Amygdala (tissue), 56 donors: ENCODE measurements at places on chromosomes 2 and 18.

- no peak for DNase-seq
Observed at GRCh38 chr2:194314042-194314441, 1343.0 kb upstream of the SLC39A10 start.

- peak; percentile 27 for DNase-seq
Observed at GRCh38 chr2:98912221-98912851, 23.7 kb downstream of the CRACDL start.

- no peak for DNase-seq
Observed at GRCh38 chr2:157258520-157259326, 1.2 kb downstream of the GALNT5 start.

DNA sequence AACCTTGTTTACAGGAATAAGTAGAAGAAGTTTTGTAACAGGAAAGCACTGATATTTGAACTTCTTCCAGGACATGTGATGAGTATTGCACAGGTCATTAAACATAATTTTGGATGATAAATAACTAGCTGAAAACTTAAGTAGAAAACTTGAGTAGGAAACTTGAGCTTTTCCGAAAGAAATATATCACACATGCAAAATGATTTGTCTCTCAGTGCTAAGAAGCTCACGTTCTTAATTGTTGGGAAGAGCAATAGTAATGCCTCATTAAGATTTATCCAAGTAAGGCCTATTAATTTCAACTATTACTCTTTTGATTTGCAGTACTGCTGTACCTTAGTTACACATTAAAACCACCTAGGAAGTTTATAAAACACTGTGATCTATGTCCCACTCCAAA lies 1921.9 kb upstream of the LRRTM1 start:
- no peak for DNase-seq

DNA sequence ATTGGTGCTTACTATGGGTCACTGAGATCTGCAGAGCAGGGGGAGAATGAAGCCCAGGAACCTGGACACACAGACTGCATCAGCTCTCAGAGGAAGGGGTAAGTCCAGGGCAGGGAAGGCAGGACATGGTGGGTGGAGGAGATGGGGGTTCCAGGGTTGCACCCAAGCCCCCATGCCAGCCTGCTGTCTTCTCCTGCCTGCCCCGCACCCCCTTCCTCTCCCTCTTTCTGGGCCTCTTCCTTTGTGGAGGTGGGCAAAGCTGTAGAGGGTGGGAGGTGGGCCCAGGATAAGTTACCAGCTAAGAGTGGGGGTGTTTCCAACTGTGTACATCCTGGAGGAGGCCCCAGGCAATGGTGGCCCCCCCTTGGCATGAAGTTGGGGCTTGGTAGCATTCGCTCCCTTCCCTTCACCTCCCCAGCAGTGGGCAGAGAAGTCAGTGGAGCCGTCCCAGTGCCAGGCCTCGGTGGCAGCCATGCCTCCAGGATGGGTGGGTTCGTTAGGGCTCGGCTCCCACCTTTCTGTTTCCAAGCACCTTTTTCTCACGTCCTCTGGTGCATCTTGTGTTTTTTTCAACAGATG lies 132.2 kb downstream of the CLIP4 start:
- DNase-seq = no peak

- DNase-seq = no peak
Observed at GRCh38 chr2:68767031-68767961, 32.7 kb downstream of the ARHGAP25 start.

GRCh38 chr2:196987649-196988364 lies 61.3 kb upstream of the PGAP1 start:
- no peak for DNase-seq

GRCh38 chr2:74954500-74954874 lies 4.0 kb upstream of the POLE4 start:
- no peak for DNase-seq

- DNase-seq = no peak
Observed at GRCh38 chr18:72910045-72910444, 42.3 kb upstream of the NETO1 start.

- no peak for DNase-seq
Observed at GRCh38 chr2:17620841-17621240, 80.3 kb downstream of the VSNL1 start.

DNA sequence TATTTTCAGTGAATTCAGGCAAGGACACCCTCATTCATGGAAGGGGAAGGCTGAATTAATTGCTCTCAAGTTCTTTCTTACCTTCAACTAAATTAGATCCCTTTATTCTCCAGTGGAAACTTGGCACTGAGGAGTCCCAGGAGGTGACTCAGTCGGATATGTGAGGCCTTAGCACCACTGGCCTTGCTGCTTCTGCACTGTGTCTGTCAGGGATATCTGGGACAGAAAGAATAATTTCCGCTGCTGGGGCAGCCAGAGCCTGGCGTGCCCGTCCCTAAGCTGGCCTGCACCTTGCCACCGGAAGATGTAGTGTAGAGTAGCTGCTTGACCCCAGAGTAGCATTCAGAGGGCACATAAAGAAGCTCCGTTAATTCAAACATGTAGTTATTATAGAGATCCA lies 53.4 kb downstream of the LIMS1 start:
- no peak for DNase-seq

GRCh38 chr18:45771587-45772480 lies 47.9 kb downstream of the SLC14A1 start:
- DNase-seq = no peak

DNA sequence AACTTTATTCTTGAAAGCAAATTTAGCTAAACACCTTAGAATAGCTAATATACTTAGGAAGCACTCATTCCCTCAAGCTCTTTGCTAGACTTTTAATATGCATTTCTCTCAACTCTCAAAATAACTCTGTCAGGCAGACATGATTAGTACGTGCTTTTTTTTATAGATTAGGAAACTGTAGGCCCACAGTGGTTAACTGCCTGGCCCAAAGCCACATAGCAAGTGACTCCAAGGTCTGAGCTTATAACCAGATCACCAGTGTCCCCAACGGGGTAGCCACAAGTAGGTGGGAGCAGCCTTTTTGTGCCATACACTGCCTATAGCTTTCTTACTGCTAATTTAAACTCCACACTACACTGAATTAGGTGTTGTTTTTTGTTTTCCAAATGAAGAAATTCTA lies 576.8 kb downstream of the METTL4 start:
- DNase-seq = no peak

GRCh38 chr2:119062179-119062578 lies 96.4 kb downstream of the C1QL2 start:
- DNase-seq = no peak

DNA sequence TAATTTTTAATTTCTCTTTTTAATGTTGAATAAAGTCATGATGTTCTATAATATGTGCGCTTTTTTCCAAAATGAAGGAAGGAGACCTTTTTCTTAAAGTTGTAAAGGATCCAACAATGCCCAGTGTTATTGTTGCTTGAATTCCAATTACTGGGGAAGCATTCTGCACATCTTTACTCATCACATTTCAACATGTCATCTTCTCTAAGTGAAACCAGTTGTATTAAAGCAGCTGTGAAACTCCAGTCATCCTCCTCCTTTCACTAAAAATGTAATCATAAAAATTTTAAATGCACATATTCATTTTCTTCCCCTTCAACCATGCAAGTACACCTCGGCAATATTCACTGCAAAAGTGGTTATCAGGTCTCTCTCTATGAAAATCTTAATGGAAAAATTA lies 722.7 kb downstream of the TSN start:
- no peak for DNase-seq

DNA sequence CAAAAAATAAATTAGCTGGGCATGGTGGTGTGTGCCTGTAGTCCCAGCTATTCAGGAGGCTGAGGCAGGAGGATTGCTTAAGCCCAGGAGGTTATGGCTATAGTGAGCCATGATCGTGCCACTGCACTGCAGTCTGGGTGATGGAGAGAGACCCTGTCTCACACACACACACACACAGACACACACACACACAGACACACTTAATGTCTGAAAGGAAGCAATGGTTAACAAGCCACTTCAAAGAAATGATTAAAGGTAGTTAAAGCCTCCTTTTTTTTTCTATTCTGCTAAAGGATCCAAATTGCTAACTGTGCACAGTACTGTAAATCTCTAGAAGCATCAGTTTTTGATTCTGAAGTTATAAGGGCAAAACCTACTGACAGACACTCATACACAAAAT lies 211.1 kb downstream of the TMEM163 start:
- no peak for DNase-seq

- no peak for DNase-seq
Observed at GRCh38 chr2:99810225-99810624, 320.4 kb upstream of the REV1 start.

GRCh38 chr18:31819106-31819924 lies 58.6 kb upstream of the SLC25A52 start:
- no peak for DNase-seq

DNA sequence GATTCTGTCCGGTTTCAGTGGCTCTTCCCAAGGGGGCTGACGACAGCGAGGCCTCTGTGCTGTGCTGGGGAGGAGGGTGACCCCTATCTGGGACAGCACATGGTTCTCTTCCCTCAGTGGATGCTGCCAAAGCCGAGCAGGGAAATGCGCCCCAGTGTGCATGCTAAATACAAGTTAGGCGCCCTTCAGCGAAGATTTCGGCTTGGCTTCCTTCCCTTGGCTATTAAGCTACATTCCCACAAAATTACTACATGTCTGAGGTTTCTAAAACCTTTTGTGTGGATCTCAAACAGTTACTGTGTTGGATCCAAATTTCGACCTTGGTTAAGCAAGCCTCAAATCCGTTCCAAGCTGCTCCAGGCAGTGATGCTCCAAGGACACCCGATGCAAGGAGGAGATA lies 440.3 kb downstream of the NRXN1 start:
- DNase-seq = peak; percentile 41

- no peak for DNase-seq
Observed at GRCh38 chr2:129803032-129803431, 176.4 kb upstream of the RAB6C start.

DNA sequence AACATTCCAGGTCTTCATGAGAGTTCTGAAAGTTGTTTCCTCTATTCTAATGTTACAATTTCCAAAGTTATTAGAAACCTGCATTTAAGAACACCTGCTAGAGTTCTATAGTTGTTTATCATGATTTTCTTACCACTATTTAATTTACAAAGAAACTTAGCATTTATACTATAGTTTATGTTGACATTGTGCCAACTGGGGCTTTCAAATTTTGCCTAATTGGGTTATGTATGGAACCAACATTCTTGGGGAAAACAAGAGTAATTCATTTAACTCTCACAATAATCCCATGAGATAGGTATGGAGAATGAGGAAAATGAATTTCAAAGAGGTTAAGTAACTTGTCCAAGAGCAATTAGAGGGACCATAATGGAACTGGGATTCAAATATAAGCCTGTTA lies 28.8 kb upstream of the ADCYAP1 start:
- no peak for DNase-seq

DNA sequence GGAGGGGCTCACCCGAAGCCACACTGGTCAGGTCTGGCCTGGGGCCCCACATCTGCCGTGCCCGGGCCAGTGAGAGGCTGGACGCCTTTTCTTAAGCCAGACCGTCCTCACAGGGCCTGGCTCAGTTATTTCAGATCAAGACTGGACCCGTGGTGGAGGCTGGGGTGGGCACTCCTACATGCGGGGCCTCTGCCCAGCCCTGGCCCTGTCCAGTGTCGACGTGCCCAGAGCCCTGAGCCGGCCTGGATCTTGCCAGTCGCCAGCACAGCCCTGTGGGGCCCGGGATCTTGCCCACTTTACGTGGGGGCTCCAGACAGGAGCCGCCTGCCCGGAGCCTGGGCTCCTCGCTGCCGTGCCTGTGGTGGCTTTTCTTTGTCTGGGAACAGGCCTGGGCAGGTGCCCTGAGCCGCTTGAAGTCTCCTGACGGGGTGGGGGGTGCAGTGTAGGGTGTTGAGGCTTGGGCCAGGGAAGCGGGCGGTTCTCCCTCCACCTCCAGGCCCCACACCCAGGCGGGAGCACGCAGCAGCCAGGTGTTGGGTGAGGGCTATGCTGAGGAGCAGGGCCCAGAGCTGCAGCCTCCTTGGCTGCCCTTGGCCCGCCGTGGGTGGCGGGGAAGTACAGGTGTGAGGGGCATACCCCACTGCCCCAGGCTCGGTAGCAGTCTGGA lies 6.0 kb downstream of the GPC1 start:
- DNase-seq = no peak

DNA sequence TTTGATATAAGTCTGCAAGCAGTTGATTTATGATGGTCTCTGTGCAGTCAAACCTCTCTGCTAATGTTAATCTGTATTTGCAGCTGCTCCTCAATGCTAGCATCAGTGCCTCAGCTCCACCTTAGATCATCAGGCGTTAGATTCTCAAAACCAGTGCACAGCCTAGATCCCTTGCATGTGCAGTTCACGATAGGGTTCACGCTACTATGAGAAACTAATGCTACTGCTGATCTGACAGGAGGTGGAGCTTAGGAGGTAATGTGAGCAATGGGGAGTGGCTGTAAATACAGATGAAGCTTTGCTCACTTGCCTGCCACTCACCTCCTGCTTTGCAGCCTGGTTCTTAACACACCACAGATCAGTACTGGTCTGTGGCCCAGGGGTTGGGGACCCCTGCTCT lies 18.4 kb downstream of the RBKS start:
- DNase-seq = no peak

- DNase-seq = no peak
Observed at GRCh38 chr2:174841350-174841749, 77.1 kb upstream of the CHRNA1 start.

DNA sequence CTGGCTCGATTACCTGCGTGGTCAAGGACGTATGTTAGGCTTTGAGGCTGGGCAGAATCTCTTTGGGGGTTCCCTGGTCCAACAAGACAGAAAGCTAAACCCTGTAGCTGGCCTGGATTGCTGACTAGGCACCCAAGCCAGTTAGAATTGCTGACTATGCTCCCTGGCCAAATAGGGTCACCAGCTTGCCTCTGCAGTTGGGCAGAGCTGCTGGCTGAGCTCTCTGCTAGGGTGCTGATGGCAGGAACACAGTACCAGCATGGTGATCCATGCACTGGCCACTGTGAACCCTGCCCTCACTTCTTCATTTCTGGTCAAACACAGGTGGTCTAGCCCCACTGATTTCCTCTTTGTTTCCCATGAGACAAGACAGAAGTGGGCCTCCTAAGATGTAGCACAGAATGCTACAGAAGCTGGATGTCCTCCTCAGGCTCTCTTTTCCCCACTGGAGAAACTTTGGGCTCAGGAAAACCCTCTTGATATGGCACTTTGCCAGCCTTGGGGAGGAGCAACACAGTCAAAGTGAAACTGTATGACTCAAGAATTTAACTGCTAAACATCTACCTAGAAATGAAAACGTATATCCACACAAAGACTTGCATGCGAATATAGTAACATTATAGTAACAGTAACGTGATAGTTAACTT lies 20.8 kb downstream of the SP140L start:
- DNase-seq = no peak

- DNase-seq = no peak
Observed at GRCh38 chr18:3402982-3403451, 47.0 kb upstream of the TGIF1 start.

DNA sequence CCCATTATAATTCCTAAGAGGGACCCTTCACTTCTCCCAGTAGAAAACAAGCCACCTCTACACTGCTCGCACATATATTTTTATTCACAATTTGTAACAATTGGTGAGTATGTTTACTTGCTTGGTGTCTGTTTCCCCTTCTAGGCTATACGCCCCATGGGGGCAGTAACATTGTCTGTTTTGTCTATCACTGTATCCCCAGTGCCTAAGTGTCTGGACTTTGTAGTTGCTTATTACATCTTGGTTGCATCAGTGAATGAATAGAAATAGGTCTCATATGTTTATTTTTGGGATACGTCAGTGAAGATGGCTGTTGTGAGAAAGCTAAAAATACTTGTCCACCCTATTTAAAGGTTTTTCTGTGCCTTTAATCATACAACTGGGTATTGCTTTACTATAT lies 87.4 kb upstream of the ITGB6 start:
- no peak for DNase-seq
